ENCODE measurements at places on chromosomes 7 and 10.

- no peak for DNase-seq
Observed at GRCh38 chr10:84854439-84854838, 526.0 kb downstream of the CCSER2 start.

- DNase-seq: peak; percentile 43
Observed at GRCh38 chr10:100827819-100828737, 82.7 kb downstream of the PAX2 start.

- no peak for DNase-seq
Observed at GRCh38 chr10:123643315-123643714, 22.8 kb upstream of the GPR26 start.

GRCh38 chr7:6619961-6620360 lies 4.6 kb downstream of the ZNF853 start:
- DNase-seq: no peak

DNA sequence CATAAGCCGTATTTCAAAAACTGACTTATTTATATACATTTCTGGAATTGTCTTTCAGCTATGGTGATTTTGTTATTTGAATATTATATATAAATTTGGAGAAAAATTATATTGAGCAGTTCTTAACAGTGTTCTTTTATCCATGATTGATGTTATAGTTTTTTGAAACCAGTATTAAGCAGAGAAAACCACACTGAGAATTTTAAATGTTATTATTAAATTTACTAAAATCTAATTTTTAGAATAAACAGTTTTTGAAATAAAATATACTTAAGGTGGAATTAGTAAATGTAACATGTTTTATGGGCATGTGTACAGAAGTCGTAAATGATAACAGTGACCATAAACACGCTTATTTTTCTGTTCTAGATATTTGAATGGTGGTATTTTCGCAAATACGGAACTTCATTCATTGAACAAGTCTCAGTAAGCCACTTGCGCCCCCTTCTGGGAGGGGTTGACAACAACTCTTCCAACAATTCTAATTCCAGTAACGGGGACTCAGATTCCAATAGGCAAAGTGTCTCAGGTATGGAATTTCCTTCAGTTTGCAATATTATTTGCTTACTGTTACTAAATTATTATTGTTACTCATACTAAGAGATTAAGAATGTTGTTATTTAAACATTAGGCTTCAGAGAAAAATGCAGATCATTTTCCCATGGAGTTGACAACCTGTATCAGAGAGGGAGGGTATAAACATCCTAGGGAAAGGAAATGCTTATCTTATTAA lies 166.1 kb downstream of the ST7 start:
- DNase-seq: peak; percentile 72

DNA sequence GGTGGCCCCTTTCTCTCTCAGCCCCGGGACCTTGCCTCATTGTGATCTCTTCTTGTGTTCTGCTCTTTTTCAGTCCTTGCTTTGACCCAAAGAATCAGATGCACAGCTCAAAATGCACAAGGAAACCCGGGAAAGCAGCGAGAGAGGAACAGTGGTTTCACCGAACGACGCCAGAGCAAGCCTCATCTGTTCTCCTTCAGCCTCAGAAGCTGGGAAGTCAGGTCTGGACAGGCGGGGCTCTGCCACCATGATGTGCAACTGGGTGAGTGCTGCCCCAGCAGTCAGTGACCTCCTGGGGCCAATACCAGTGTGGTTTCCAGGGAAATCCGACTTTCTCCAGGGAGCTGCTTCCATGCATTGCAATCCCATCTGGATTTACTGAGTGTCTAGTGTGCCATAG lies 133.4 kb downstream of the PRKCQ start:
- no peak for DNase-seq

DNA sequence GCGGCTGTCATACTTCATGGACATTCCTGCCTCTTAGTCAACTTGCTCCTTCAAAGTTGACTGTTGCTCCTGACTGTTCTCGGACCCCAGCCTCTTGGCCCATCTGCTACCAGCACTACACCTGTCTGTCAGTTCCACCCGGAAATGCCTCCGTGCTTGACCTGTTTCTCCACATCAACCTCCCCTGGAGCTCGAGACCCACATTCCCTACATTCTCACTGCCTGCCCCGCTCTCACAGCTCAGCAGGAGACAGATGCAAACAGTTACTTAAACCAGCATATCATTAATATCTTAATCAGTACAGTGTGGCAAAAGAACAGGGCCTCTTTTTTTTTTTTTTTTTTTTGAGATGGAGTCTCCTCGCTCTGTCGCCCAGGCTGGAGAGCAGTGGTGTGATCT lies 174.3 kb downstream of the NRP1 start:
- no peak for DNase-seq

GRCh38 chr7:101659706-101660105 lies 30.6 kb upstream of the MYL10 start:
- DNase-seq: no peak

DNA sequence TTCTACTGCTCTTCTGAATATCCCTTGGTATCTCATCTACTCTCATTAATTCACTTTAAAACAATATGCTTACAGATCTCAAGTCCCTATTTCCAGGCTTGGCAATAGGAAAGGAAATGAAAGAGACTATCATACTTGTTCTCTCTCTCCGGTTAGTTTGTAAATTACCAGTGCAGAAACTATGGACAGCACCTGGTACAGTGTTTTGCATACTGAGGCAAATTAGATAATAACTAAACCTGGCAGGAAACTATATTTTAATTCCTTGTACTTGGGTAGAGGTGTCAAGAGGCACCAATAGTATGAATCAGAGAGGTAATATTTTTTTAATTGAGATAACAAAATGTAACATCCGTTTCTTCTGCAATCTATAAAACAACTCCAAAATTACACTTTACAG lies 97.7 kb upstream of the TMEM196 start:
- no peak for DNase-seq

GRCh38 chr10:102645741-102646609 lies 1.7 kb downstream of the TRIM8 start:
- DNase-seq: no peak

DNA sequence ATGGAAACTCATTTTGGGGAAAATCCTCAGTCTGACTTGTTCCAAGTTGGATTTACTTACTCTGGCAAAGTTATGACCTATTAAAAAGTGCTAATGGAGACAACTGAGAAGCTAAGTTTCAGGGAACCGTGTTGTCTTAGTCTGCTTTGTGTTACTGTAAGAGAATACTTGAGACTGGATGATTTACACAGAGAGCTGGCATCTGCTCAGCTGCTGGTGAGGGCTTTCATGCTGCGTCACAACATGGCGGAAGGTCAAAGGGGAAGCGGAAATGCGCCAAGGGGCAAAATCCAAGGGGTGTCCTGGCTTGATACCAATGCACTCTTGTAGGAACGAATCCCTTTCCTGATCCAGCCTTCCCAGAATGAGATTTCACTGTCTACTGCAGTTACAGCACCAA lies 46.4 kb downstream of the MTURN start:
- DNase-seq: no peak

Measured in NCI-H1930 (cell line).